Midbrain (tissue), 1 donor: ENCODE measurements at places on chromosomes 12 and 14.

DNA sequence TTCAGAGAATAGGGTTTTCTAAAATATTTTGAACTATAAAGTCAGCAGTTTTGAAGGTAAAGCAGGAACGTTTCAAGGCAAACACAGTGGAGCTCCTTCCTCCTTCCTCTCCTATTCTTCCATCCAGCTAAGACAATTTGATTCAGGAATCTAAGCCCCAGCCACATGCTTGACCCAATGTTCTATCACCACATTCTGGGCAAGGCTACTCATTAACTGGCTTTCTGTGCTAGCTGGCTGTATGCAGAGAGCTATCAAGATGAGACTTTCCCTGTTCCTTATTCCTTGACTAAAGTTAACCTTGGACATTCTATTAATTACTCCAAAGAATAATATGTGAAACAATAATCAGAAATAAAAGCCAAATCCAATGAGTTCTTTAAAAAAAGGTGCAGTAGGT is 266.9 kb downstream of the NOVA1 start:
- no peak for DNase-seq

- DNase-seq, result peak; percentile 25
These were observed 6.0 kb upstream of the STK38L start for GRCh38 chr12:27237790-27238771.

DNA sequence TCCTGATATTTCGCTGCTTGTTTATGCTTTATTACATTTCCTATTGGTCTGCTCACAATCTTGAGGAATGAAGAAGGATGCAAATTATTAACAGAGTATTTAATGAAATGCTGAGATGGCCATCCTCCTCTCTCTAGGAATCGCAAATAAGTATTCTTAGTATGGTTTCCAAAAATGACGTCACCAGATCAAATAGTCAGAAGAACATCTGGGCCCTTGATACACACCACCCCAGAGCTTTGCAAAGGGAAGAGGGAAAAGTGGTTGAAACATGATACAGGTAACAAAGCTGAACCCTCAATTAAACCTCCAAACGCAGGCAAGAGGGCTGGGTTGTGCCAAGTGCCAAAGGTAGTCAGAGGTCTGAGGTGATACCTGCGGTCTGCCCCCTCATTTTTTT is 107.3 kb downstream of the BCL11B start:
- no peak for DNase-seq

GRCh38 chr12:130951636-130952035 is 2.1 kb upstream of the ADGRD1 start:
- DNase-seq, result no peak

DNA sequence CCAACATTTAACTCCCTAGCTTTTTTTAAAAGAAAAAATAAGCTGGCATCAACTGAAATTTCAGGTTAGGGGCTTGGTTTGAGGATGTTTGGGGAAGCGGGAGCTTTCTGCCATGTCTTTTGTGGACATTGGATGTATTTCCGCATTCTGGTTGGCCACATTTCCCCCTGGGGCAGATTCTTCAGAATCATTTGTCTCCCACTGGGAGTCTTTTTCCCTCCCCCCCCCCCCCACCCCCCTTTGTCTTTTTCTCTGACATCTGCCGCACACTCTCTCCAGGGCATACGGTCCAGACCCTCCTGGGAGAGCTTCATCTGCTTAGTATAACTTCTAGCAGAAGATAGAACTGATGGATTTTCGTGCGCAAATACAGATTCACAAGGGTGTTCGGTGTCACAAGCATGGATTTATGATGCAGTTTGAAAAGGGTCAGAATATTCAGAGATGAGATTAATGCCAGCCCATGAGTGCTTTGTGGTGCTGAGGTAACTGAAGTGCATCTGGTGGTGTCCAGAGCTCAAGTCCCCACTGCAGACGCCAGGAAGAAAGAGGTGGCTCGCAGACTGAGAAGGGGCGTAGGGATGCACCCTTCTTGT is 40.2 kb downstream of the ETV6 start:
- DNase-seq, result no peak

DNA sequence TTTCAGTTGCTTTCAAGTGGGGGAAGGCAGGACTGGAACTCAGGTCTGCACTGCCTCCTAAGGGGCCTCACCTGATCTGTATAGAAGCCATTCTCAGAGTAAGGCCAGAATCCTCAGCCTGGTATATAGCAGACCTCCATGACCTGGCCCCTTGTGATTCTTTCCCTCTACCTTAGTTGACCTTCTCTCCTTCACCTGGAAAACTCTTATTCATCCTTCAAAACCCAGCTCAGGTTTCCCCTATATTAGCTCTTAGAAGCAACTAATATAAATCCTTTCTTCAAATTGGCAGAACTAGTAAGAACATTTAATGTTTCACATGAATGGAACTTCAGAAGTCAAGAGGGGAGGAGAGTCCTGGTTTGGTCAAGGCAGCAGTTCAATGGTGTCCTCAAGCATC is 26.0 kb upstream of the WSCD2 start:
- no peak for DNase-seq

- DNase-seq, result no peak
These were observed 377.1 kb upstream of the SFSWAP start for GRCh38 chr12:131333621-131334440.

GRCh38 chr14:101713621-101714349 is 47.7 kb upstream of the PPP2R5C start:
- no peak for DNase-seq

DNA sequence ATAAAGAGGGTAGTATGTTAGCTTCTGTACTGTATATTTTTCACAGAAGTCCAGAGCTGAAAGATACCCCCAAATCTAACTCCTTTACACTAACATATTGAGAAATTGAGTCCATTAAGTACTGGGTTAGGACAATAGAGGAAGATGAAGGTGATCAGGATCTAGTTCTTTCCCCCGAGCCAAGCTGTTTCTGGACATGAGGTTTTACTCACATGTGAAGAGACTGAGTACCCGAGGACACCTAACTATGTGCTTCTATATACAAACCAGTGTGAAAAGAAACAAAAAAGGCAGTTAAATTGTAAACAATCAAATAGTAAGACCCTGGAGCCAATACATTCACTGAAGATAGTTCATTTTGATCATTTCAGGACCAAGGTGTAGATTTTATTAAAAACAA is 3.8 kb upstream of the TRHDE start:
- no peak for DNase-seq

GRCh38 chr12:46770501-46771183 is 55.2 kb downstream of the SLC38A4 start:
- DNase-seq, result no peak

DNA sequence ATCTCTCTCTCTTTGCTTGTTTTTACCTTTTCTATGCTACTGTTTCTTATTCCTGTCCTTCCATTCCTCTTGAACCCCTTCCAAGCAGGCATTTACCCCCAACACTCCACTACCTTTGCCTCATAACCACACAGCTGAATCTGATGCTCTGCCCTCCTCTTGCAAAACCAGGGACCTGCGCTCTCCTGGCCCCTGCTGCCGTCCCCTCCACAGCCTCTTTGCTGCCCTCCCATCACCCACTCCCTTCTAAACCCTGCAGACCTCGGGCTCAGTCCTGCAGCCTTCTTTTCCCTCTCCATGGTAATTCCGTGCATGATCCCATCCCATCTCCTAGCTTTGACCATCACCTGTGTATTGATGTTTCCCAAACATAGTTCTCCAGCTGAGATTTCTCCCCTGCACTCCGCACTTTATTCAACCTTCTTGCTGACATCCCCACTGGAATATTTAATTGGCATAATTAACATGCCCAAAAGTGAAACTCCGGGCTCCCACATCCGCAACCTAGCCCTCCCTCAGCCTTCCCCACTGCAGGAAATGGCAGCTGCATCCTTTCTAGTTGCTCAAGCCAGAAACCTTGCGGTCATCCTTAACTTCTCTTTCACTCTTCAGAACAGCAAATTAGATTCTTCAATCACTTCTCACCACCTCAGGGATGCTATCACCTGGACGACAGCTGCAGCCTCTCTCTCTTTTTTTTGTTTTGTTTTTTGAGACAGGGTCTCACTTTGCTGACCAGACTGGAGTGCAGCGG is 16.0 kb downstream of the FIGNL2 start:
- DNase-seq, result no peak

GRCh38 chr12:108814462-108815211 is 42.7 kb downstream of the SSH1 start:
- DNase-seq, result no peak

DNA sequence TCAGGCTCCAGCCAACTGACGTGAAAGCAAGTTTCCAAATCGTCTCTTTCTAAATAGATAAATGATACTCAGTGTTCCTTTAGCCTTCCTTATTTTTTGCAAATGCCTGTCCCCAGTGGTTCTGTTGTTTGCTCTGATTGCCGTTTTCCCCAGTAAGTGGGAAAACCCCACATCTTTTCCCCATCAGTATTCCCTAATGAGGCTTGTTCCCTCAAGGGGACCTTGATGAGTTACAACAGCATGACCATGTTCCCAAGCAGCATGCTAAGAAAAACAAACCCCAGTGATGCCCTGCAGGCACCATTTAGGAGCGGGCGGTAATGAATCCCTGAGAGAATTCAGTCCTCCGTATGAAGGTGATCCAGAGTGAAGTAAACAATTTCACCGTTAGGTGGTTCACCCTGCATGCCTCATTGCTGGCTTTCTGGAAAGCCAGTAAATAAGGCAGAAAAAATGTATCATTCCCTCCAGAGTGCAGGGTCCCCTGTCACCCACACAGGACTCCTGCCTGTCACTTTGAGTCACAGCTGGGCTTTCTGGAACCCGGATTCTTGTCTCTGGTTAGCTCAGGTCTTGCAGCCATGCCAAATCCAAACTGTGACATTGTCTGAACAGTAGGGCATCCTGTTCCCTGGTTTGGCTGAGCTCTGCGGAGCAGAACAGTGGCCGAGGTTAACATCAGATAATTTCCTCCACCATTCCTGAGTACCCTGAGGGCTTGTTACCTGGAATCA is 222.6 kb downstream of the RGS6 start:
- DNase-seq, result no peak

- DNase-seq, result no peak
These were observed 52.3 kb downstream of the SLC25A47 start for GRCh38 chr14:100375266-100375962.

DNA sequence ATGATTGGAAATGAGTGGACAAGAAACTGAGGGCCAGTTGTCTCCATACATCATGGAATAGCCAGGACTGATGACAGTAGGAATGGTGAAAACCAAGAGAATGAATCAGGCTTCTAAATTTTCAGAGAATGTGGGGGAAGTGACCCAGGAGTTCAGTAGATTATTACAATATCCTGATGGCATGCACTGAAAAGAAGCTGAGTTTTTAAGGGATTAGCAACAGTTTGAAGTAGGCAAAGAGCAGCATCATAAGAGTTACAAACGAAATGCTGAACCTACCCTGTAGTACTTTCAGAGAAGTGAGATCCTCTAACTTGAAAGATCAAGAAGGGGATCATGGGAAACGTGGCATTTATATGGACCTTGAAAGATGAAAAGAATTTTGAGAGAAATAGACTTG is 13.2 kb downstream of the SLC2A14 start:
- no peak for DNase-seq

GRCh38 chr14:91919814-91920213 is 27.7 kb downstream of the FBLN5 start:
- DNase-seq, result no peak

GRCh38 chr12:11895421-11896078 is 175.2 kb upstream of the BCL2L14 start:
- DNase-seq, result no peak

DNA sequence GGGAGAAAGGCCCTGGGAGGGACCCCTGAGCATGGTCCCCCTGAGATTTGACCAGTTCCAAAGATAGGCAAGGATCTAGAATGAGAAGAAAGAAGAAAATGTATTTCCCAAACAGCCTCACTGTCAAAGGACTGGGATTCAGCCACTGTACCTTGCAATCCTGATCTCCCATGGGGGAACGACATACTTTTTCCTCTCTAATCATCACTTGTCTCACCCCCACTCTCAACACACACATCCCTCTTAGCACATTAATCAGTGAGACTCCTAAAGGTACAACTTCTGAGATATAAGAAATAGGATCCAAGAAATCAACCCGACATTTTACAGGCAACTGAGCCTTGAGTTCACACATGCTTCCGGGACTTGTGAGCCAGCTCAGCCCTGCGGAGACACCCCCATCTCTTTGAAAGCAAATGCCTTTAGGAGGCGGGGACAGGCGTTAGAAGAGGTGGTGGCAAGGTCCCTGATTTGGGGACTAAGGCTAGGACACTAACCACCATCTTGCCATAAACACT is 1.4 kb downstream of the MAP3K9 start:
- no peak for DNase-seq

- no peak for DNase-seq
These were observed 5.7 kb downstream of the CACNA2D4 start for GRCh38 chr12:1912580-1913376.

DNA sequence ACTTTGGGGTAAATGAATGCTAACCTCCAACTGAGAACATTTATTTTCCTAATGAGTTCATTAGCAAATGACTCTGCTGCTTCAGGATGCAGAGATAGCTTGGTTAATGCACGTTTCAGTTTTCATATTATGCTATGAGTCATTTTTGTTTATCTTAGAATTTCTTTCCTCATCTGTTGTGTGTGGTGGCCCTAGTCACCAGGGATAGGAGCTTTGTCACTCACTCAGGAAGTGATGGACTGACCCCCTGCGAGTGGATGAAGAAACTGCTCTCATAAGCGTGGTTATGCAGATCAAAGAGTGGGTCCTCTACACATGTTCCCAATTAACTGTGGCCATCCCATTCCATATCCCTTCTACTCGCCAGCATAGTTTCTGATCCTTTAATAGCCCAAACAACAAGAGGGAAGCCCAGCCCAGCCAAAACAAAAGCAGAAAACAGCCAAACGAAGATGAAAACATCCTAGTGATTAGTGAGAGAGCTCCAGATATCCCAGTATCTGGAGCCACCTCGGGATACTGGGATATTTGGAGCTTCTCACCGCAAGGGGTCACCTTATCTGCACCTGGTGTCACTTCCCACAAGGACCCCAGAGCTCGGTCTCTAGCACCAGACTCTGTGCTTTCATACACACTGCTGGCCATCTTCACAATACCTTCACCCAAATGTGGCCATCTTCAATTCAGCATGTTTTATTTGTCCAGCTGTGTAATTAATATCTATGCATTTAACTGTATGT is 8.6 kb downstream of the TC2N start:
- DNase-seq, result no peak

- DNase-seq, result no peak
These were observed 125.1 kb upstream of the GRIP1 start for GRCh38 chr12:66803930-66804329.

- no peak for DNase-seq
These were observed 53.9 kb downstream of the TMX1 start for GRCh38 chr14:51293912-51294389.

GRCh38 chr12:82319276-82319675 is 38.9 kb downstream of the CCDC59 start:
- DNase-seq, result no peak

GRCh38 chr14:24131549-24131966 is 1.1 kb downstream of the FITM1 start:
- no peak for DNase-seq

GRCh38 chr12:78331753-78332152 is 501.1 kb downstream of the NAV3 start:
- DNase-seq, result no peak
